ENCODE measurements at places on chromosomes 2 and 18. TPM values are rescaled to one million over a fixed set of nuclear protein-coding genes. Genes with fewer than 3 reads are reported as not detected.

- DNase-seq, result no peak
Observed at GRCh38 chr18:62371436-62371835, 46.3 kb downstream of the TNFRSF11A start.

Gene RESP18
- total RNA-seq, result not detected

- DNase-seq, result peak; percentile 28
Observed at GRCh38 chr18:34222307-34223163, 2.2 kb downstream of the NOL4 start.

Gene SP140
- total RNA-seq, result 1.1 TPM

GRCh38 chr18:6719098-6719846, 10.2 kb upstream of the ARHGAP28 start:
- DNase-seq, result no peak

GRCh38 chr18:68740966-68741365, 26.1 kb upstream of the TMX3 start:
- DNase-seq, result no peak

Gene NDC80
- total RNA-seq, result 0.29 TPM

- no peak for DNase-seq
Observed at GRCh38 chr2:173669271-173669853, 295.8 kb downstream of the SP3 start.

Gene NRP2
- total RNA-seq, result 16.3 TPM

DNA sequence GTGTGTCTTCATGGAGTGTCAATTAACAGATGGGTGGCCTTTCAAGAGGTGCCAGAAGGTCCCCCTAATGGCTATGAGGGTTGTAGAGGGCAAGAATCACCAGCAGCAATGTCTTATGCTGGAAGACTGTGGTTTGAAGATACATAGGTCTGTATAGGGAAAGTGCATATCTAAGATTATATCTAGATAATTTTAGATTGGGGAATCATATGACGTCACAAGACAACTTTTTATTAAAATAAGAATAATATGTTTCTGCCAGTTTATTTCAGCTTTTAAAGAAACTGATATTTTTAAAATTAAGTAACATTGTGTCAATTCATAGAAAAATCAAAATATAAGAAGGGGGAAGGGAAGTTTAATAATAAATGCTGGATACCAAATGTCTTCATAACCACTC, 162.3 kb downstream of the TTN start:
- no peak for DNase-seq

- no peak for DNase-seq
Observed at GRCh38 chr2:100959225-100959880, 42.7 kb upstream of the RPL31 start.

- no peak for DNase-seq
Observed at GRCh38 chr18:32930695-32931301, 158.0 kb upstream of the KLHL14 start.

Gene SIGLEC15
- total RNA-seq, result not detected

- no peak for DNase-seq
Observed at GRCh38 chr18:26468931-26469340, 79.4 kb downstream of the KCTD1 start.

Data from left cardiac atrium (tissue), 4 donors.